GOT3 (cell line): ENCODE measurements at places on chromosomes 12 and 14.

- no peak for DNase-seq
These were observed 116.3 kb downstream of the ZFP36L1 start for GRCh38 chr14:68676511-68676943.

DNA sequence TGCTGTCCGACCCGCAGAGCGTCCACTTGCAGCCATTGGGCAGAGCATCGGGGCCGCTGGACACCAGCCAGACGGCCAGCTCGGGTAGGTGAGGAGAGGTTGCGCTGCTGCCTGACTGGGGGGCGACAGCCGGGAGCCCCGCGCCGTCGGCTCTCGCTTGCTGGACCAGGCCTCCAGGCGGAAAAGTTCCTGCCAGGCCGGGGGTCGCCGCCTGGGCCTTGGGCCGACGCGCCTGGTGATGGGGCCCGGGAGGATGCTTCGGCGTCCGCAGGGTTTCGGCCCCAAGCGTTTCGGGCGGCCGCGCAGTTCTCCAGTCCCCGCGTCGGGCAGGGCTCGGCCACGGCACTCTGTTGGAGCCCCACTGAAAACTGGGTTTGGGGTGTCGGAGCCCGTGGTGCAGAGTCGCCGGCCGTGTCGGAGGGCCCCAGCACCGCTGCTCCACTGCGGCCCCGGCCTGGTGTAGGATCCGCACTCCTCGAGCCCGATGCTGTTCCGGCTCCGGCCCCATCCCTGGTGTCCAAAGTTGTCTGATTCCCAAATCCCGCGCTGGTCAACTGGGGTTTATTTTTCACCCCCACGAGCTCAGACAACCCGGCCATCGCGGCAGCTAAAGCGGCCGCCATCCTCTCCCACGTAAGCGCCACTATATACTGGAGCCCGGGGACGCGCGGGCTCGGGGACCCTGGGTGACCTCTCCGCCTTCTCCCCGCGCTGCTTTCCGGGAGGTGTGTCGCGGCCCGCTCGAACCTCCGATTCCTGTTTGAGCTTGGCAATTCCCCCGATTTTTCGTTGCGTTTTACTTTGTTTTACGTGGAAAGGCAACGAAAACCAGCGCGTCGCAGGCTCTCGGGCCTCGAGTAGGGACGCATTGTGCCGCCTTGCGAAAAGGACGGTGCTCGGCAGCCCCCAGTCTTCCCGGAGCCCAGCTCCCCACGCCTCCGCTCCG is 872 bp downstream of the VSX2 start:
- no peak for DNase-seq

GRCh38 chr12:93680006-93680405 is 2.8 kb downstream of the CRADD start:
- DNase-seq, result no peak

DNA sequence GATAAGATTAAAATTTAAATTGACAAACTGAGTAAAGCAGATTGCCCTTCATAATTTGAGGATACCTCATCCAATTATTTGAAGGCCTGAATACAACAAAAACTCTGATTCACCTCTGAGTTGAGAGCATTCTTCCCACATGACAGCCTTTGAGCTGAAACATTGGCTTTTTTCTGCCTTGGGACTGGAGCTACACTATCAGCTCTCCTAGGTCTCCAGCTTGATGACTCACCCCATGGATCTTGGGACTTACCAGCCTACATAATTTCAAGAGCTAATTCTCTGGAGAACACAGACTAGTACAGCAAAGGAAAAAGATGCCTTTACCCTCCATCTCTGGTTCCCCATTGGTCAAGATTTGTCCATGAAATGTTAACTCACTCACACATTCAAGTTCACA is 555.1 kb downstream of the FOXG1 start:
- peak; percentile 2 for DNase-seq

DNA sequence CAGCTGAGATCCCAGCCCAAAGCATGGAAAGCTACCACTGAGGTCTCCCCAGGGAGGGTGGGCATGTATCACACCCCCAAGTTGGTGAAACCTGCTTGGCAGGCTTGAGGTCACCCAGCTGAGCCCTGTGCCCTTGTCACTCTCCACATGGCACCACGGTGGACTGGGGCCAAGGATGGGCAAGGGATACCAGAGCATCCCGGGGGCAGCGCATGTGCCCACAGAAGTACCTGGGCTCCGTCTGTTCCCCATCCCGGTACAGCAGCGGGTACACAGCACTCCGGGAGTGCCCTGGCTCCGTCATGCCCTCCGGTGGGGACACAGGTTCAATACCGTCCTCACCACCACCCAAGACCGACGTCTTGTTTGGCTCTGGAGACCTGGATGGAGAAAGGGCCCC is 38.0 kb downstream of the RFLNA start:
- DNase-seq, result no peak

DNA sequence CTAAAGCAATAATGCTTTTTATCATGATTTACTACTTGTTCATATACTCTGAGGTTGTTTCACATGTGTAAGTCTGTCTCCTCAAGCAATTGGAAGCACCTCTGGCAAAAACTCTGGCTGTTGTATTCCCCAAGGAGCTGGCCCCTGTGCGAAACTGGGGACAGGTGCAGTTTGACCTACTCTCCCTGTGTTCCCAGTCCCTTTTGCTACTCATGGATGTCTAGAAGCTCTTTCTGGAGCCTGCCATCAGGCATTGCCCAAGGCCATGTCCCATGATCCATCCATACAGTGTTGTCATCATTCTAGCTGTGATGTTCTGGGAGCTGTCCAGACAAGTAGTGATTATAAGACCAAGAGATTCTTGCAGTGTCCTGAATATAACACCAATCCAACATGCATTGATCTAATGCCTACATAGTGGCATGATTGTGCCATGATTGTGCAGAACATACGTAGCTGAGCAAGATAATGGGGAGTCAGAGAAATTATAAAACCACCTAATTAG is 14.9 kb downstream of the AKAP6 start:
- DNase-seq, result no peak

DNA sequence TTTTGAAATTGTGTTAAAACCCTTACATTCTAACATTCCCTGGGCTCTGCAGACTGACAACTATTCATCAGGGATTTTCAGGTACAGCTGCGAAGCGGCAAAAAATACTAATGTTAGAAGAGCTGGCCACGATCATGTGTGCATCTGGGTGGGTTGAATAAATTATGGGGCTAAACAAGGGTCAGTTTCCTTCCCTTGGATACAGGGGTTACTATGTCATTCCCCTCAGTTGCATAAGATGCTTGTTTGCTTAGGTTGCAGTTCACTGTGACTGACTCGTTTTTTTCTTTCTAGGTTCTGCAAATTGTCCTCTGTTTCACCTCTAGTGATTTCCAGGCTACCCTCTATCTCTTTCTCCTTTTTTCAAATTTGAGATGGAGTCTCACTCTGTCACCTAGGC is 58.1 kb upstream of the GRIP1 start:
- no peak for DNase-seq

GRCh38 chr12:92648242-92649031 is 54.4 kb upstream of the PLEKHG7 start:
- no peak for DNase-seq

GRCh38 chr12:3964439-3964838 is 91.2 kb upstream of the PARP11 start:
- no peak for DNase-seq

- DNase-seq, result no peak
These were observed 15.8 kb downstream of the TCTN2 start for GRCh38 chr12:123686636-123687190.

- no peak for DNase-seq
These were observed 16.4 kb downstream of the ACVRL1 start for GRCh38 chr12:51923506-51924365.

- DNase-seq, result no peak
These were observed 37.5 kb upstream of the CHGA start for GRCh38 chr14:92885279-92886061.

DNA sequence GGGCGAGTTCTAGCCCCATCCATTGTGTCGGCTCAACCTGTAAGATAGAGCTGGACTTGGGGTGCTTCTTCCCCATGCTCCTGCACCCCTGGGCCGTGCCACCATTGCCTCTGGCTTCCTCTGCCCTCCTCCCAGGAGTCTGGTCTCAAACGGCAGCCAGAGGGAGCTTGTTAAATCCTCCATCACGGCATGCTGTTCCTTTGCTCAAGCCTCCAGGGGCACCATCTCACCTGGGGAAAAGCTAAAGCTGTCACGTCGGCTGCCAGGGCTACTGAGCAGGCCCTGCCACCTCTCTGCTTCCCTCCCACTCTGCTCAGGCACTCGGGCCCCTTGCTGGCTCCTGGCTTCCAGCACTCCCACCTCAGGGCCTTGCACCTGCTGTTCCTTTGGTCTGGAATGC is 140.4 kb downstream of the RBM19 start:
- DNase-seq, result no peak

- no peak for DNase-seq
These were observed 9.7 kb downstream of the VRK1 start for GRCh38 chr14:96806836-96807235.

GRCh38 chr14:81222691-81223090 is 1.9 kb upstream of the GTF2A1 start:
- DNase-seq, result no peak

DNA sequence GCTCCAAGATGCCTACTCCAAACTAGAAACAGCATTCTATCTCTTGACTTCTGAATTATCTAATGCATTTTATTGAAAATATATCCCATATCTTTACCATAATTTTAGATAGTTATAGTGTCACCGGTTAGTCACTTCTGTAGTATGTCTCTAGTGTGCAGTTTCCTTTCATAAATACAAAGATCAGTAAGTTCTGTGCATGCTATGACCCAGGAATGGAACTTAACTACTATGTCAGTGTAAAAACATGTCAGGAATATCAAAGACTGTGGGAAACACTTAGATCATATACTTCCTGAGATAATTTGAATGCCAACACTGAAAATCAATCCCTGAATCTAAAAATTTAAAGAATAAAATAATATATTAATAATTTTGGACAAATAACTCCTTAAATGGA is 237.6 kb downstream of the ATXN7L3B start:
- no peak for DNase-seq

GRCh38 chr14:52400846-52401245 is 86.7 kb downstream of the PTGER2 start:
- no peak for DNase-seq

GRCh38 chr14:102417001-102417431 is 54.3 kb downstream of the TECPR2 start:
- DNase-seq, result no peak

DNA sequence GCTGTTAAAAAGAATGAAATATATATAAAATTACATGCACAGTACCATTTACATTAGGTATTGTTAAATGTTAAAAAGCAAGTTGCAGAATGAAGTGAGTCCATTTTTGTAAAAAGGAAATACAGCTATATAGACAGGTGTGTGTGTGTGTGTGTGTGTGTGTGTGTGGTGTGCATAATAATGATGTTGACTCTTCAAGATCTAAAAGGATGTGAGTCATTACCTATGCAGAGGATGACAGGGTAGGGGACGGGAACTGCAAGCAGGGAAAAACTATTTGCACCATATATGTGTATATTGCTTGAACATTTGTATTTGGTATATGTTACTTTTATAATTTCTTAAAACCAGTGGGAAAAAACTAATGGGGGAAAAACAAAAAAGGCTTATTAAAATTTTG is 3.1 kb downstream of the C14orf39 start:
- no peak for DNase-seq

- DNase-seq, result no peak
These were observed 80.5 kb upstream of the CAPRIN2 start for GRCh38 chr12:30835216-30835615.

- DNase-seq, result no peak
These were observed 71.2 kb downstream of the CDK17 start for GRCh38 chr12:96329018-96329417.

DNA sequence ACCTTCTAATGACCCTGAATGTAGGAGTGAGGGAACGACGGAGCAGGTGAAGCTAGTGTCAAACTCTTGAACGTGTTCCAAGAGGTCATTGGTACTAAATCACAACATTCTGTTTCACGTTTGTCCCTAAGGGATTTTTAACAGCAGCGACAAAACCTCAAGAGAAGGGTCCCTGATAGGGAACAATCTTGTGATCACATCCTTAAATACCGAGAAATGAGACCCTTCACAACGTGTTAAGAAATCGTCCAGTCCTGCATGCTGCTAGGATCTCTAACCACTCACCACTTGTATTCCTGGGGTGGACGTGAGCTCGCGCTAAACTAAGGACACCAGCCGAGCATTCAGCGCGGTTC is 134.1 kb upstream of the KRAS start:
- no peak for DNase-seq

- DNase-seq, result no peak
These were observed 6.2 kb downstream of the DUSP6 start for GRCh38 chr12:89345830-89346740.

- no peak for DNase-seq
These were observed 11.7 kb downstream of the ELK3 start for GRCh38 chr12:96205908-96206307.

DNA sequence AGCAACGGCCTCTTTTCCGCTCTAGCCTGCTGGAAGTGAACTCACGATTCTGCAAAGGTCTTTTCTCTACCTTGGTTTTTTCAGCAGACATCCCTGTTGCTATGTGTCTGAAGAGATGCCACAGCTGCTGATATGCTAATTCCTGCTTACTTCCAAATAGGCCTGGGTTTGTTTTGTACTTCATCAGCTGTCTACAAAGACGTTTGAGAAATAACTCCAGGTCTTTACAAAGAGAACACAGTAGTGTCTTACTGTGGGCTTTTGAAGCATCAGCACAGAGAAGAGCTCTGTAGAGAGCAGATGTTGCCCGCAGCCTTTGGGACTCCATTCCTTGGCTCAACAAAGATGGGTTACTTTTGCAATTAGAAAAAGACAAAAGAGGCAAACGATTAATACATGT is 1366.5 kb downstream of the AACS start:
- no peak for DNase-seq

GRCh38 chr14:65281991-65282895 is 130.3 kb upstream of the FUT8 start:
- DNase-seq, result no peak
